ENCODE measurements at places on chromosomes 6 and 20. TPM values are rescaled to one million over a fixed set of nuclear protein-coding genes. Genes with fewer than 3 reads are reported as not detected.

DNA sequence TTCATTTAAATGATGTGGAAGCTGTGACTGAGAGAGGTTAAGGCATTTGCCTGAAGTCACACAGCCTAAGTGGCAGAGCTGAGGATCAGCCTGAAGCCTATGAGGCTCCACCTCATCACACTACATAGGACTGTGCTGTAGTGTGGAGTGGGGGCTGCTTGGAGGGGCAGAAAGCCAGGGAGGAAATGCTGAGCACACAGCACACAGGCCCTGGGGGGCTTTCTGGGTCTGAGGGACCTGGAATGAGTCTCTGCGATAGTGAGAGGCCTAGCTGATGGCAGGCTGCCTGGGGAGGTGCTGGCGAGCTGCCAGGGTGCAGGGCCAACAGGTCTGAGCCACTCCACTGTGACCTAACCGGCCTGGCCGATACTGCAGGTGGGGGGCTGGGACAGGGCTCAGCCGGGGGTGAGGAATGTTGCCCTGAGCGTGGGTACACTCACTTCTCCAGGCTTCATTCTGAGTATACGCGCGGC, 2.2 kb upstream of the ARHGAP40 start:
- H3K27ac ChIP-seq = no peak overlapping the region
- H3K36me3 ChIP-seq = no peaks in the 10 kb centered on the region
- DNase-seq = no peak
- peaks cover 28% of the 10 kb centered on the region for H3K27me3 ChIP-seq

- H3K4me1 ChIP-seq = no peaks in the 10 kb centered on the region
- no peaks in the 10 kb centered on the region for H3K27me3 ChIP-seq
- H3K36me3 ChIP-seq = peaks cover 15% of the 10 kb centered on the region
- DNase-seq = no peak
- no peak overlapping the region for H3K4me3 ChIP-seq
Observed at GRCh38 chr20:33789858-33790182, 21.3 kb upstream of the CHMP4B start.

PRDM1 gene
- polyA plus RNA-seq = 78.6 TPM

GRCh38 chr6:2558098-2558680, 192.5 kb downstream of the MYLK4 start:
- no peak overlapping the region for H3K27ac ChIP-seq
- no peak overlapping the region for H3K4me3 ChIP-seq
- no peaks in the 10 kb centered on the region for H3K36me3 ChIP-seq
- DNase-seq = no peak
- no peaks in the 10 kb centered on the region for H3K4me1 ChIP-seq

GRCh38 chr6:18447552-18447951, 60.4 kb downstream of the RNF144B start:
- H3K4me3 ChIP-seq = no peak overlapping the region
- no peaks in the 10 kb centered on the region for H3K27me3 ChIP-seq
- DNase-seq = no peak
- no peaks in the 10 kb centered on the region for H3K4me1 ChIP-seq

DNA sequence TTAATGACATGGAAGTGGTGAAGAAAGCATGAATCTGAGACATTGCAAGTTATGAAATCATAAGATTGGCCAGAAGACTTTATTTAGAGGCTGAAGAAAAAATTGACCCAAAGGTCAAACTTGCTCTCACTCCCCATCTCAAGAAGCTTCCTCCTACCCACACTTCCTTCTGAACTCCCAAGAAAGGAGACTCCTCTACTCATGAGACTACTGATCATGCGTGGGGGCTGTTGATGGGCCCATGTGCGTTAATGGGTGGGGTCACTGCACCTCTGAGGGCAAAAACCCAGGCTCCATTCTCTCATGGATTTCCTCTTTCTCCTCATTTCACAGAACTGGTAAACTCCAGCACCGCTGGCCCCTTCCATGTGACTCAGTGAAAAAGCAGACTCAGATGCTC, 470.6 kb upstream of the ARID1B start:
- H3K4me1 ChIP-seq = no peaks in the 10 kb centered on the region
- no peaks in the 10 kb centered on the region for H3K36me3 ChIP-seq
- DNase-seq = no peak
- H3K27me3 ChIP-seq = no peaks in the 10 kb centered on the region

DNA sequence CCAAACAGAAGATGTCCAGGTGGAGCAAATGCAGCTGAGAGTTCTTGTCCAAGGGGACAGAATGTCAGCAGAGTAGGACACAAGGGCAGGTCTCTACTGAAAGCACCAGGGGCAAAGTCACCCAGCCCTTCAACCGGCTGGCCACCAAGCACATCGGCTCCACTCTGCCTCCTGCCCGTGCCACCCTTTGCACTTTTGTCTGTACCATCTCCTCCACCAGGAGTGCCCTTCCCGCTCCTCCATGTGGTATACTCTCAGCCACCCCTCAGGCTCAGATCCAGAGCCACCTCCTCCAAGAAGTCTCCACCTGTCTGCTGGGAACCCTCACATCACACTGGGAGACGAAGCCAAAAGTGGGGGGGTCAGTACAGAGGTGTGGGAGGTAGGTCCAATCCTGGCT, 4.1 kb upstream of the HSPA12B start:
- DNase-seq = no peak
- no peaks in the 10 kb centered on the region for H3K4me1 ChIP-seq
- H3K36me3 ChIP-seq = no peaks in the 10 kb centered on the region
- no peak overlapping the region for H3K4me3 ChIP-seq

DNA sequence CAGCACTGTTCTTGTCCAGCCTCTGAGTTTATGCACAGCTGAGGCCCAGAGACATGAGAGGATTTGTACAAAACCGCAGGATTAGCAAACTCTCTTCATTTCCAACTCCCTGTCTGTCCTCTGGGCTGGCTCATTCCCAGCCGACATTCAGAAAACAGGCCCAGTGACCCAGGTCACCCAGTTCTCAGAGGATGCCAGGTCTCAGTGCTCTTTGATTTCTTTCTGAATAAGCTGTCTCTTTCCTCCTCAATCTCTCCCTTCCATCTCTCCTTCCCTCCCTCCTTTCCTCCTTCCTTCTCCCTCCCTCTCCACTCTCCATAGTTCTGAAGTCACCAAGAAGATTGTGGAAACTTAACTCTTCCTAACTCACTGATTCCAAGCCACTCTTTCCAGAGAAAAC, 372.7 kb upstream of the SULF2 start:
- H3K4me3 ChIP-seq = no peak overlapping the region
- H3K4me1 ChIP-seq = no peaks in the 10 kb centered on the region
- no peak for DNase-seq
- H3K27ac ChIP-seq = no peak overlapping the region

DNA sequence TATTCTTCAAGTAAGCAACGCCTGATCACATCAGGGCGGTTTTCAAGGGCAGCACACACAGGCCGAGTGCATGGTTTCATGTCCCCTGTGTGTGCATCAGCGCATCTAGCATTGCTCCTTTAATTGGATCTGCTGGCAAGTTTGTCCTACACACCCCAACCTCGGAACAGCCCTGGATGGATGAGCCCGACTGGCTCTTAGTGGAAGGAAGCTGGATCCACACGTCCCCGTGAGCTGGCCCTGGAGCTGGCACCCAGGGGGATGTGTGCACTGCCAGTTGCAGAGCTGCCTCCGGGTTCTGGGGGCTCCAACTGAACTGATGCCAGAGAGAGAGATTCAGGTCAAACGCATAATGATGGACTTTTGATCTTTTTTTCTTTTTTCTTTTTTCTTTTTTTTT, 39.2 kb upstream of the QKI start:
- no peak overlapping the region for H3K4me3 ChIP-seq
- H3K4me1 ChIP-seq = no peaks in the 10 kb centered on the region
- H3K27me3 ChIP-seq = no peaks in the 10 kb centered on the region
- H3K27ac ChIP-seq = no peak overlapping the region
- no peak for DNase-seq
- H3K36me3 ChIP-seq = no peaks in the 10 kb centered on the region

GRCh38 chr20:59055302-59055701, 12.7 kb upstream of the PRELID3B start:
- no peak for DNase-seq
- no peaks in the 10 kb centered on the region for H3K4me1 ChIP-seq
- H3K27ac ChIP-seq = no peak overlapping the region
- no peaks in the 10 kb centered on the region for H3K36me3 ChIP-seq
- no peaks in the 10 kb centered on the region for H3K27me3 ChIP-seq

DNA sequence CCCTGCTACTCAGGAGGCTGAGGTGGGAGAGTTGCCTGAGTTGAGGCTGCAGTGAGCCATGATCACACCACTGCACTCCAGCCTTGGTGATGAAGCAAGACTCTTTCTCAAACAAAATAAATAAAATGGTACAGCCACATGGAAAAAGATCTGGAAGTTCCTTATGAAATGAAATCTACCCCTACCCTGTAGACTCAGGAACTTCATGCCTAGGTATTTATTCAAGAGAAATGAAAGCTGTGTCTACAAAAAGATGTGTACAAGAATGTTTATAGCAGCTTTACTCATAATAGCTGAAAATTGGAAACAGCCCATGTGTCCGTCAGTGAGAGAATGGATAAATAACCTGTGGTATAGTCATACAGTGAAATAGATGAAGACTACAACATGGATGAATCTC, 15.2 kb upstream of the C6orf62 start:
- DNase-seq = no peak
- H3K27ac ChIP-seq = no peak overlapping the region
- no peaks in the 10 kb centered on the region for H3K36me3 ChIP-seq
- H3K4me3 ChIP-seq = no peak overlapping the region
- no peaks in the 10 kb centered on the region for H3K27me3 ChIP-seq

PLA2G7 gene
- polyA plus RNA-seq = 0.67 TPM

NKX2-2 gene
- 0.54 TPM for polyA plus RNA-seq

DNA sequence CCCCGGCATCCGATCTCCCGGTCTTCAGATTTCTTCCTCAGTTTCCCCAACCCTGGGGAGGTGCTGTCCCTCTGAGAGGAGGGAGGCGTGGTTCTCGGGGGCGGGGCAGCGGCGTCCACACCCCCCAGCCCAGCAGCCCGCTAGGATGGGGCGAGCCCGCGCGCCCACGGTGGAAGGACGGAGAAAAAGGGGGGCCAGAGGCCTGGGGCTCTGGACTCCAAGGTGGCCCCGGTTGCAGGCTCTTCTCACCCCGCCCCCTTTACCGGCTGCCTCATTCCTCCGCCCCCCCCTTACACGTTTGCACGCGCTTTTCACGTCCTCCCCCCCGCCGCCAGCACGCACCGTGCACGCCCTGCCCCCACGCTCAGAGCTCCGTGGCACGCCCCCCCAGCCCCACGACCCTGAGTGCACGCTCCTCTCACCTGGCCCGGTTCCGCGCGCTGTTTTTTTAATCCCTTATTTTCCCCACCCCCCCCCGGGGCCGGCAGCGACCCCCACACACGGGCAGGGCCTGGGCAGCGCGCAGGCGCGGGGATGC, 402 bp downstream of the ZBTB12 start:
- peak; percentile 64 for DNase-seq
- H3K4me1 ChIP-seq = peaks cover 30% of the 10 kb centered on the region

C6orf141 gene
- polyA plus RNA-seq = 19.5 TPM

HLA-DRB5 gene
- 20.7 TPM for polyA plus RNA-seq

DNA sequence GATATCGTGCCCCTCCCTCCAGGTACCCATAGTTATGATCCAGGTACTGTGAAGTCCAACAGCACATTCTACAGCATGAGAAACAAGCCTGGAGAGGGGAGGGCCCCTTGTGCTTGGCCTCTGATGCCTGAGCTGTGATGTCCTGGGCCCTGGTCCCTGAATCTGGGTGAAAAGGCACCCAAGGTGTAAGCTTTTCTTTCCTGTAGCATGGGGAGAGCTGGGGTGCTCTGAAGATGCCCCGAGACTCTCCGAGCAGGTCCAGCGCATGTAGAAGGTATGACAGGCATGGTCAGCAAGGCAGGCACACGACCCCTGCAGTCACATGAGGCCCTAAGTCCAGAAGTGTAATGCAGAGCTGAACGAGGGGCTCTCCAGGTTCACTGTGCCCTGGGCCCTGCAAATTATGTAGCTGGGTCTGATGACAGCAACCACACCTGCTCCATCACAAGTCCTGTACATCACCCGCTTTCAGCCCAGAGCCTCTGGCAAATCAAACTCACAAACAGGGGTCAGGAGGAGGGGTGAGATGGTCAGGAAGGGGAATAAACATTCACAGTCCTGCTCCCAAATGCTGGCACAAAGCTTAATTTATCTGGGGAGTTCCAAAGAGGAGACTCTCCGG, 1.8 kb upstream of the CTSZ start:
- H3K36me3 ChIP-seq = no peaks in the 10 kb centered on the region
- H3K27me3 ChIP-seq = no peaks in the 10 kb centered on the region
- DNase-seq = no peak
- H3K4me1 ChIP-seq = peaks cover 4% of the 10 kb centered on the region
- H3K27ac ChIP-seq = no peak overlapping the region
- no peak overlapping the region for H3K4me3 ChIP-seq

SLC17A3 gene
- polyA plus RNA-seq = not detected

- no peaks in the 10 kb centered on the region for H3K4me1 ChIP-seq
- no peaks in the 10 kb centered on the region for H3K27me3 ChIP-seq
- no peak overlapping the region for H3K27ac ChIP-seq
Observed at GRCh38 chr6:160204710-160205109, 53.9 kb downstream of the SLC22A2 start.

BPIFA1 gene
- polyA plus RNA-seq = not detected

DSP gene
- polyA plus RNA-seq = 83.4 TPM

SIRPG gene
- 0.99 TPM for polyA plus RNA-seq

DNA sequence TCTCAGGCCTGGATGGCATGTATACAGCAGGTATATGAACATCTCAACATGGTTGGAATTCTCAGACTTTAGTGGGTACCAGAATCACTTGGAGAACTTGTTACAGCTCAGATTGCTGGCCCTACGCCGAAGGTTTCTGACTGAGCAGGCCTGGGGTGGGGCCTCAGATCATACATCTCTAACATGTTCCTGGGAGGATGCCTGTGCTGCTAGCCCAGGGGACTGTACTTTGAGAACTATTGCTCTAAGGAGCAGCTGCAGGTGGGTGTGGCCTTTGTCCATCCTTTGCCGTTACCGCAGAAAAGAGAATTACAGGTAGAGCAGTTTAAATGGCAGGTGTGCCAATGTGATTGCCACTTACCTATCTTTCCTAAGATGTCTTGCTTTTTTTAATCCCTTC, 310.5 kb upstream of the JAG1 start:
- H3K4me3 ChIP-seq = no peak overlapping the region
- no peak overlapping the region for H3K27ac ChIP-seq
- no peaks in the 10 kb centered on the region for H3K27me3 ChIP-seq
- no peaks in the 10 kb centered on the region for H3K36me3 ChIP-seq
- no peaks in the 10 kb centered on the region for H3K4me1 ChIP-seq
- no peak for DNase-seq

DNA sequence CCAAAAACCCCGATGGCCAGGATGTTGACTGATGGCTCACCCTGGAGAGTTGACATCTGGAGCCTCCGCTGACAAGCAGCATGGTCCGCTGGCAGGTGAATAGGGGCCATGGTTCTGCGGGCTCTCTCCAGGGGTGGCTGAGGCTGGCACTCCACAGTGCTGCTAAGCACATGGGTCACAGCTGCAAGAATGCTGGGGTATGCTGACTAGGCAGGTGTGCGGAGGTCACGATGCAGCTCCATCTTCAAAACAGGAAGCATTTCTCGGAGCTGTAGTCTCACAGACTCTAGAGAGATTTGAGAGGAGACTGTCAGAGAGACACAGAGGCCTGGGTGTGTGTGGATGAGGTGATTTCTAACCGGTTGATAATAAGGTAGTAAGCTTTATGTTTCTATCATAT, 341.6 kb downstream of the NRN1 start:
- H3K27me3 ChIP-seq = no peaks in the 10 kb centered on the region
- H3K36me3 ChIP-seq = no peaks in the 10 kb centered on the region

COL9A3 gene
- 3.4 TPM for polyA plus RNA-seq

Data from small intestine (tissue), 16 donors.